ENCODE measurements at places on chromosomes 12 and 14.

- no peak for DNase-seq
These were observed 457 bp upstream of the GPD1 start for GRCh38 chr12:50103351-50103750.

GRCh38 chr14:22202313-22202712 lies 386.7 kb downstream of the DAD1 start:
- no peak for DNase-seq

DNA sequence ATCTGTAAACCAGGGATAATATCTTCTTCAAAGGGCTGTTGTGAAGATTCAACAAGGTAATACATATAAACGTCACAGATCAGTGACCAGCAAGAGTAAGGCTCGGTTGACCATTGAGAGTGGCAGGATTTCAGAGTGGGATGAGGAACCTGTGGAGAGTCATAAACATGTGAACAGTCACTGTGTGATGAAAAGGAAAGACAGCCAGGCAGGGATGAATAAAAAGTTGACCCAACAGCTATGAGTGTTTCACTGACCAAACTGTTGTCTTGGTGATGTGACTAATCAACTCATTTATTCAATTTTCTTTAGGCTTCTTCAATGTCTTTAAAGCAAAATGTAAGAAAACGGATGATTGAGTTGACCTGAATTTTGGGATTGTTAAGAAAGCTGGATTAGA lies 8.6 kb upstream of the FRMD6 start:
- no peak for DNase-seq

GRCh38 chr14:92656306-92657081 lies 91.9 kb downstream of the LGMN start:
- DNase-seq, result no peak

GRCh38 chr12:50055831-50056638 lies 1.4 kb upstream of the ASIC1 start:
- peak; percentile 36 for DNase-seq

DNA sequence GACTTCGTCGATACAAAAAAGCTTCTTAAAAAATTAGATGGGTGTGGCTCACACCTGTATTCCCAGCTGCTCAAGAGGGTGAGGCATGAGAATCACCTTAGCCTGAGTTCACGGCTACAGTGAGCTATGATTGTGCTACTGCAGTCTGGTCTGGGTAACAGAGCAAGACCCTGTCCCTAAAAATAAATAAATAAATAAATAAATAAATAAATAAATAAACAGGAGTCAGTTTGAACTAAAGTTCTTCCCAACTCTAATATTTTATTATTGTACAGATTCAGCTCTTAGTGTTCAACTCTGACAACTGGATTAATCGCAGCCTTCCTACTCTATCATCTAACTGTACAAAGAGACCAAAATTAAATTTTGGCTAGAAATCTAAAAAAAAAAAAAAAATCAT lies 12.7 kb upstream of the CLIP1 start:
- DNase-seq, result no peak

- DNase-seq, result no peak
These were observed 5.5 kb upstream of the DDX23 start for GRCh38 chr12:48857278-48857994.

- no peak for DNase-seq
These were observed 177.6 kb downstream of the SUDS3 start for GRCh38 chr12:118553856-118554504.

- no peak for DNase-seq
These were observed 47.4 kb downstream of the NIN start for GRCh38 chr14:50783563-50783962.

DNA sequence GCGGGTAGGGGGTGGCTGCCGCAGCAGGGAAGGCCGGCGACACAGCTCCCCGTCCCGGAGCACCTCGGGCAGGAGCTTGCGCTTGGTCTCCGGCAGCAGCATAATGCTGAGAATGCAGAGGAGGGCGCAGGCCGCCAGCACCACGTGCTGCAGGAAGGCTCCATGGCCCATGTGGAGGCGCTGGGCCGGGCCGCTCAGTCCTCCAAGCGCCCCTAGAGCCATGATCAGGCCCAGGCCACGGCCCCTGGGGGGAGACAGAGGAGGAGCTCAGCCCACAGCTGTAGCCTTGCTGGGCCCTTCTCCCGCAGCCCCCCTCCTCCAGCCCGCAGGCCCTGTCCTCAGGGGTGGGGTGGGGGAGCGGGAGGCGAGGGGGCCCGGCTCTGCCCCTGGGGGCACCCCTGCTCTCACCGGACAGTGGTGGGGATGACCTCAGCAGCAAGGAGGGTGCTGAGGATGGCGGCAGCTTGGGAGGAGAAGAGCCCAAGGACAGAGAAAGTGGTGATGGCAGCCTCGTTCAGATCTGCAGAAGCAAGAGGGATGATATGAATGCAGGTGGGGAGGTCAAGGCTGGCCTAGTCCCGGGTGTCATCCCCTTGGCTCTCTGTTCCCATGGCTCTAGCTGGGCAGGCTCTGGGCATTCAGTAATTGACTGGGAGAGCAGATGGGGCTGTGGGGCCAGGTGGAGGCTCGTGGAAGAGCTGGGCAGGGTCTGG lies 5.8 kb downstream of the SLC22A17 start:
- DNase-seq, result no peak

DNA sequence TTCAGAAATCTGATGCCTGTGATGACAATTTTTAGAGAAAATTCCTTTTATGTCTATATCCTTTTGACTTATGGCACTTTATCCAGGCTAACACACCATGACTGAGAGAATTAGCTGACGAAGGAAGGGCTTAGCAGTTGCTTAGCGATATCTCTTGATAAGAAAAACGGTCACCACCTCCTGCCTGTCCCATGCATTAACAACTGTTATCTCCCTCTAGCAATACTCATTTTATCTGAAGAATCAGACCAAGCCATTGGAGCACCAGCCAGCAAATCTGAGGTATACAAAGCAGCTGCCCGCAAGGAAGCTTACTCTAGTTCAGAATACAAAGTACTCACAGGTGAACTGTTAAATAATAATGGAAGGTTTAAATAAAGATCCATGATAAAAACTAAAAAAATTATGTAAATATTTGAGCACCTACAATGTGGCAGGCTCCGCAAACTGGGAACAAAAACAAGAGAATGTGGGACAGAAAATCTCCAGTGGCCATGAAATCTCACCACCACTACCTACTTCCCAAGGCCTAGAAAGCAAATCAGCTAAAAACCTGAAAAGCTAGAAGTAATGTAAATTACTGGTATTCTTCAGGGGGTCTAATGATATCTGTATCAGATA lies 24.3 kb downstream of the PPM1H start:
- no peak for DNase-seq

DNA sequence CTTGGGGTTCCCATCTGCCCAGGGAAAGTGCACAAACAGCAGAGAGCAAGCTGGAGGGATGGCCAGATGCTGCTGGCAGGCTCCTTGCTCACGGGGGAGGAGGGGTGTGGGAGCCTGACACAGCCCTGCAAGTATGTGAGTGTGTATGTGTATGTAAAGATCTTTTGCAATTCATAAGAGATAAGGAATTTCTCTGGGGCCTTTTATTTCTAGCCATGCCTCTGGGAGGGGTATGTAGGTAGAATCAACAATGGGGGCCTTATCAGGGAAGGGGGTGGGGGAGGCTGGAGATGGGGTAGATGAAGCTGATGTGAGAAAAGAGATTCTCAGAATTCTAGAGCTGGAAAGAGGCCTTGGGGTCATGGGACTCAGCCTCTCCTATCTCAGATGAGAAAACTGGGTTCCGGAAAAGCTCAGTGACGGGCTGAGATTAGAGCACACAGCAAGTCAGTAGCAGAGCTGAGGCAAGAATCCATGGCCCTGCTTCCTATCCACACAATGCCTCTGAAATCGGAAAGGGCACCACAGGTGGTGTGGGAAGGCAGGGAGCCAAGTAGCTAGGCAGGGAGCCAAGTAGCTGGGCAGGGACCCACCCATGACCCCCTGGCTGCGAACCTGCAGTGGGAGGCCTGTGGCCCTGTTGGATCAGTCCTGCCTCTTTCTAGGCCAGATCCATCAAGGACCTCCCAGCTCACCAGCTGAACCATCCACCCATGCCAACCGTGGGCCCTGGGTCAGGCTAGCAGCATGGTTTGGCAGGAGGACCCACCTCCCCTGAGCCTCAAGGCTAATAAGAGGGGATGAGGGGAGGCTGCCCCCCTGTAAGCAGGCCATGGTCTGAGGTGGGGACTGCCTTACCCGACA lies 54.7 kb downstream of the PLEKHG3 start:
- no peak for DNase-seq

DNA sequence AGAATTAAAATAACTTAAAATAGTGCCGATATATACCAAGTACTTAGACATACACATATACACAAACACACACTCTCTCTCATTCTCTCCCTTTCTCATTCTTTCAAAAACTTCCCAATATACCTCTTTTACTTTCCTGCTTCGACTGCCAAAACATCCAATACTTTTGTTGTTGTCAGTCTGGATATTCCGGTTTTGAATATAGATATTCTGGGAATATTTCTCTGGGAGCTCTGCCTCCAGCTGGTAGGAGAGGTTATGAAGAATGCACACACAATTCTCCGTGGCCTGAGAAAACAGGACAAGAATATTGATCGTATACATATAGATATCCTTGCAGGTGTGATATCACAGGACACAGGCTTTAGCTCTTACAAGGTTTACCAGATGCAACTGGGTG lies 66.6 kb upstream of the YARS2 start:
- no peak for DNase-seq

DNA sequence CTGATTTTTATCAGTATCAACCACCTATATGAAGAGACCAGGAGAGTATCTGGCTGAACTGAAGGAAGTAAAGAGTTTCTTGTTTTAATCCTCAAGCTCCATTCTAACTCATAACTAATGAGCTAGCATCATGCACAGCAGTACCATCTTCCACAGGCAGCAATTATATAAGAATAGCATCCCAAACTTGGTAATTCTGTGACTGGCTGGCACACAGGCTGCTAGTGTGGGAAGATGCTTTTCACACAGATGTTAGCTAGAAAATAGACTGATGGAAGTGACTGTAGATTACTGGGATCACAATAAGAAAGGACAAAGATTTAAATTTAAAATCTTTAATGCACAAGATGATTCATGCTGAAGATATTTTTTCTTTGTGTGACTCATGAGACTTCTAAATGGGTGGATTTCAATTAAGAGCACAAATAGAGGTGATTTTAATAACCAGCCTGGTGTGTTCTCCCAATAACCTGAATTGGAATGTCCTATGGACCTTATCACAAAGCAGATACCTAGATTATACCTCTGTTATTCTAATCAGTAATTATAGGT lies 417.7 kb upstream of the ATXN7L3B start:
- no peak for DNase-seq

DNA sequence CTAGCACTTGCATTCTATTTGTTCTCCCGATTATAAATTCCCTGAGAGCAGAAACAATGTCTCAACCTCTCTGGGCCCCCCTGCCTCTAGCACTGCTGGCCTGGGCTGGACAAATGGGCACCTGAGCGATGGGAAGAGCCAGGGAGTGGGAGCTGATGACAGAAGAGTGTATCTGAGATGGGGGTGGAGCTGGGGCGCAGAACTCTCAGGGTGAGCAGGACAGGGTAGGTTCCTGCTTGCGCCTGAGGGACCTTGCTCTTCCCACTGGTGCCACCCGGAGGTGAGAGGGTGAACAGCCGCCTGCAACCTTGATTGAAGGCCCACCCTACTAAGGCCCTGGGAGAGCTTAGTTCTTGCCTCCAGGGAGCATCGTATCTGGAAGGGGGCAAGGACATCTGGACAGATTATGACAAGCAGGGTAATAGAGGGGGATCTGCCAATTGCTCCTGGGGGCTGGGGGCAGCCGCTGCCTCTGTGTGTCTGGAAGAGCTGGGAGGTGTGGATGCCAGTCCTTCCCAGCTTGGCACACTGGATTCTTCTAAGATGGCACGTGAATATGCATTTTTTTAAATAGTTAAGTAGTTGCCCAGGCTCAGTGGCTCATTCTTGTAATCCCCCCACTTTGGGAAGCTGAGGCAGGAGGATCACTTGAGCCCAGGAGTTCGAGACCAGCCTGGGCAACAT lies 43.0 kb upstream of the TSPAN9 start:
- no peak for DNase-seq

- DNase-seq, result no peak
These were observed 5.8 kb upstream of the HCAR3 start for GRCh38 chr12:122722387-122722786.

DNA sequence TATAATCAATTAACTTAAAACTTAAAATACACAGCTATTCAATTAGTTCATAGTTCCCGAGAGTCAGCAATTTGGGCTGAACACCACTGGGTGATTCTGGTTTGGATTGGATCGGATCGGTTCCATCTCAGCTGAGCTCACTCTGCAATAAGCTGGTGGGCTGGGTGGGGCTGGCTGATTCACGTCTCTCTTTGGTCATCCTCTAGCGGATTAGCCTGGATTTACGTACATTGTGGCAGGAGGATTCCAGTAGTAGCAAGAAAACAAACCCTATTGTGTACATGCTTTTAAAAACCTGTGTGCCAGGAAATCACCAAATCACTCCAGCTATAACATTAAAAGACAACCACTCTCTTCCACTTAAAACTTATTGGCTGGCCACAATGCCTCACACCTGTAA lies 3.2 kb upstream of the CLEC4C start:
- no peak for DNase-seq

GRCh38 chr12:42617622-42618021 lies 28.1 kb upstream of the PRICKLE1 start:
- no peak for DNase-seq

DNA sequence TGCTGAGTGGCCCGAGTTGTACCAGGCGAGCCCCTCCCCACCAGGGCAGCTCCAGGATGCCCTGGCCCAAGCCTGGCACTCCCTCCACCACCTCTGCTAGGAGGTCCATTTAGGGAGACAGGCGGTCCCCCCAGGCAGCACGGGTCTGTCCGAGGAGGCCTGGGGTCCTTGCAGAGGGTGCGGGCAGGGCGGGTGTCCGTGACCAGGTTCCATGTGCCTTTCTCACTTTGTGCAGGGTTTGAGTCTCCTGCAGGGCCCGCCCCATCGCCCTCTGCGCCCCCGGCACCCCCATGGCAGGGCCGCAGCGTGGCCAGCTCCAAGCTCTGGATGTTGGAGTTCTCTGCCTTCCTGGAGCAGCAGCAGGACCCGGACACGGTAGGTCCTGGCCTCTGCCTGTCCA lies 56.8 kb upstream of the TSPAN9 start:
- DNase-seq, result no peak

GRCh38 chr12:103561174-103561573 lies 25.9 kb upstream of the STAB2 start:
- DNase-seq, result no peak

- no peak for DNase-seq
These were observed 206.7 kb upstream of the PWP1 start for GRCh38 chr12:107478881-107479280.

- no peak for DNase-seq
These were observed 612.5 kb downstream of the FSCB start for GRCh38 chr14:43894534-43894933.

DNA sequence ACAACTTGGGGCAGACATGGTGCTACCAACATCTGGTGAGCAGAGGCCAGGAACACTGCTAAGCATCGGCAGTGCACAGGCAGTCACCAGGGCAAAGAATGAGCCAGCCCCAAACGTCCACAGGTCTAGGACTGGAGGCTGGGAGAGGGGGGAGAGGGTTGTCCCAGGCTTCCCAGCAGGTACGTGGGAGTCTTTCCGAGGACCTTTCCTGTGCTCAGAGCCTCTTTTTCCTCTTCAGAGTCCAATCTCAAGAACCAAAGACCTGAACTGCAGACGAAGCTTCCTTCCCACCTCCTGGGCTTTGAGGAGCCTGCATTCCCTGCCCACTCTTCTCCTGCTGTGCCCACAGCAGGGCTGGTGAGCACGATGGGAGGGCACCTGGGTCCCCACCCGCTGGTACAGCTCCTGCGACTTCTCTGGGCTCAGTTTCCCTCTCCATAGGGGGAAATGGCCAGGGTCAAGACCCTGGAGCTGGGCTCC lies 48.7 kb downstream of the DLK1 start:
- no peak for DNase-seq

GRCh38 chr12:23169012-23169695 lies 544.2 kb downstream of the ETNK1 start:
- no peak for DNase-seq

- DNase-seq, result no peak
These were observed 12.6 kb upstream of the SNX6 start for GRCh38 chr14:34642595-34642994.

Measured in stimulated activated CD4-positive, alpha-beta T cell treated with anti-CD3 and anti-CD28 coated beads, TNF-alpha, amount 100 ng/mL, for 24 hours (primary cell).